ENCODE measurements at places on chromosomes 6 and 20.

GRCh38 chr20:15702161-15702560 is 871.1 kb downstream of the KIF16B start:
- no peak for DNase-seq

- peak; percentile 75 for DNase-seq
Observed at GRCh38 chr6:44976677-44977641, 351.2 kb upstream of the RUNX2 start.

DNA sequence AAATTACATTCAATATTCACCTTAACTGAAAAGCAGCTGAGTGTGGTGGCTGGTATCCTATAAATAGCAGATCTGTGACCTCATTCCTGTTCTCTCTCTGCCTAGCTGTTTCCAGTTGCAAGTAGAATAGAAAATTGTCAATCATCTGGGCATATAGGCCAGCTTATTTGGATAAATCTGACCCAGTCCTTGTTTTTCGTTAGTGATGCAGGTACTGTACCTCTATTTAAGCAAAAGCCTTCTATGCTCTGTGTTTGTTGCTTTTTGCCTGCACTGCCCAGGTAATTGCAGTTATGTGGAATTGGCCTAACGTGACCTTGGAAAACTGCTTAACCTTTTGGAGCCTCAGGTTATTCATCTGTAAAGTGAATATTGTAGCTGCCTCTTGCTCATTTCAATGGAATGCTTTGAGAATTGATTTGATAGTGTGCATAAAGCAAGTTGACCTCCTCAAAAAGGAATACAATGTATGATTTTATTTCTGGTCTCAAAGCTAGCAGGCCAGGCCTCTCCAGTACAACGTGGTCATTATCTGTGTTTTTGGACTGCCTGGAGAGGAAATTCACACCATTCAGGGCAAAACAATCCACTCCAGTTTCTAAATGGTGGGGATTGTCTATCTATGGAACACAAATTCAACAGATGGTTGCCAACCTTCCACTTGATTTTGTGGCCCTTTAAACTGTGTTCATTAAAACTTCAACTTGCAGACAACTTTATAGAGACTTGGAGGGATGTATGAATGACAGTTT is 508.7 kb upstream of the CITED2 start:
- DNase-seq: peak; percentile 29

GRCh38 chr6:11232770-11233626 is 530 bp upstream of the NEDD9 start:
- no peak for DNase-seq

- no peak for DNase-seq
Observed at GRCh38 chr6:79034865-79035264, 43.2 kb downstream of the PHIP start.

GRCh38 chr20:4607287-4607713 is 114.4 kb upstream of the PRND start:
- DNase-seq: peak; percentile 89

GRCh38 chr20:57379263-57379647 is 11.9 kb upstream of the RBM38 start:
- no peak for DNase-seq

DNA sequence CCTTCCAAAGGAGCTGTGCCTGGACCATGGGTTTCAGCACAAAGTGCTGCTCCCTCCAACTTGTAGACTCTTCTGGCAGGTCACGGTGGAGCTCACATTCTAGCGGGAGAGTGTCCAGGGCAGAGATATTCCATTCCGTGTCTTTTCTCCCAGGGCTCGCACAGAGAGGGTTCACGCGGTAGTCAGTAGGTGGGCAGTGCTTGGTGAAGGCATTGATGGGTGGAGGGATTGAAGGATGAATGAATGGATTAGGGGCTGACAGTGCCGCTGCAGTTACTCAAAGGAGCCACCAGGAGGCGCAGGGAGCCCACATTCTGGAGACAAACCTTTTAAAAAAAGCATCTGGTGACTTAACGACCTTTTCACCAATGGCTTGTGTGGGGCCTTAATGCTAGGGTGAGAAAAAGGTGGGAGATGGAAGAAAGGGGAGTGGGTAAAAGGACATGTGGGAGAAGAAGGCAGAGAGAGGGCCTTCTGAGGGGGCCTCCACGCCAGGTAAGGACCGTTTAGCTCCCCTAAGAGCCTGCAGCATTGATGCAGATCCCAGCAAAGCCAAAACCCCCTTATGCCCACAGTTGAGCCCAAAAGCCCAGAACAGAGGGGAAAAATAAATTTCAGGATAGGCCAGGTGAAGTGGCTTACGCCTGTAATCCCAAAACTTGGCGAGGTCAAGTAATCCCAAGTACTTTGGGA is 17.5 kb upstream of the FAM110A start:
- peak; percentile 89 for DNase-seq

DNA sequence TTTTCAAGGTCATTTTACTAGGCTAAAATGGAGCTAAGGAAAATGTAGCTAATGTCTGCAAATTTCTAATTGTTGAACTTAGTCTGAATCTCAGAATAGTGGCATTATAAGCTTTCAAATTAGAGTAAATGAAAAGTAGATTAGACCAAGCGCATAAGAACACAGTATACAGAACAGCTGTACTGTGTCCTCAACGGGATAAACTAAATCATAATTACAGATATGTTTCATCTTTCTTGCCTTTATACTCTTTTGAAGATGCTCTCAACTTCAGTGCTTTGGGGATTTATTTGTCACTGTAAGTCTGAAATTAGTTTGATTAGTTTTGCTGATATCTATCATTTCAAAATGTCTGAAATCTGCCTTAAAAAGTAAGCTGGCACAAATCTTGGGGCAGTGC is 305.4 kb downstream of the LAMA2 start:
- DNase-seq: no peak

DNA sequence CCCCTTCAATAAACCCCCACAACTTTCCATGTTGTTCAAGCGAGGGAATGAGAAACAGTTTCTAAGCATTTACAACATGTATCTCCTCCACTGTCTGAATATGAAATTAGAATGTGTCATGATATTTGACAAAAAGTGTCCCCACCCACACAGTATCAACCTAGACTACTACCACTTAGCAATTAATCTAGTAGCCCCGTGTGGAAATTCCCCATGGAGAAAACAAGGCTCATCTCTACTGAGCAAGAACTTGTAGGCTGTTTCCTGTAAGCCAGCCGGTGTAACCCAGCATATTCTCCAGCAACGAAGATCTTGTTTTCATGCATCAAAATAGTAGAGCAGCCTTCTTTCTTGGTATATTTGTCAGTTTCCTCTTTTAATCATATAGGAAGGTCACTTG is 115.0 kb downstream of the IRF4 start:
- peak; percentile 77 for DNase-seq

- DNase-seq: no peak
Observed at GRCh38 chr6:76774781-76775384, 688.4 kb downstream of the HTR1B start.

- peak; percentile 92 for DNase-seq
Observed at GRCh38 chr20:63626424-63627128, at the start of gene GMEB2. GMEB2 (minus strand) TSS chr20:63627101; CDS start chr20:63619397, 7,704 bp downstream.

DNA sequence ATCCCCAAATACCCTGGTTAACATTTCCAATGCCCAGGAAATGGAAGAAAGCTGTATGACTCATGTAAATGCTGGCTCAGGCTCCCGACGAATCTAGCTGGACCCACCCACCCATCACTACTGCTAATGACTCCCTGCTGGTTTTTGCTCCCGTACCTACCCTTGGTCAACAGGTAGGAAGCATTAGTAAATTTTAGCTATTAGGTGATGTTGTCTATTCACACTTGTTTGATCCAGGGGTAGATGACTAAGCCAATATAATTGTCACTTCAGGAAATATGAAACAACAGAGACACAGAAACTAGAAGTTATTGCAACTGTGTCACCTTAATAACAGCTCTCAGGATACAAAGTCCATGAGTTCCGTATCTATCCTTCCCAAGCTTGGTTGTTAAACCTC is 94.4 kb upstream of the BEND6 start:
- no peak for DNase-seq

- no peak for DNase-seq
Observed at GRCh38 chr20:63264519-63264918, 8.1 kb upstream of the ARFGAP1 start.

- no peak for DNase-seq
Observed at GRCh38 chr6:39102821-39103136, 12.2 kb downstream of the SAYSD1 start.

DNA sequence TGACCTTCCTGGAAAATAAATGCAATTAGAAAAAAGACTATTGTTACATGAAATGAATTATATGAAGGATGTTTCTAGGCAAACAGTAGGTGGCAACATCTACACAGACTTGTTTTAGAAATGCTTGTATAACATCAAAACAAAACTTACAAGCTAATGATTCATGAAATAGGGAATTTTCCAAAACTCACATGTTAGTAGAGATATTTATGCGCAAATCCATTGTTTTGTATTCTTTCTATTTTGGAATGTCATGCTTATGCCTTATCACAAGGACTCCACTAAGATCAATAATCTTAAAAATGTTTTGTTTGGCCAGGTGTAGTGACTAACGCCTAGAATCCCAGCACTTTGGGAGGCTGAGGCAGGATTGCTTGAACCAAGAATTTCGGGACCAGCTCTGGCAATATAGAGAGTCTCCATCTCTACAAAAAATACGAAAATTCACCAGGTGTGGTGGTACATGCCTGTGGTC is 32.3 kb upstream of the LGSN start:
- DNase-seq: no peak

DNA sequence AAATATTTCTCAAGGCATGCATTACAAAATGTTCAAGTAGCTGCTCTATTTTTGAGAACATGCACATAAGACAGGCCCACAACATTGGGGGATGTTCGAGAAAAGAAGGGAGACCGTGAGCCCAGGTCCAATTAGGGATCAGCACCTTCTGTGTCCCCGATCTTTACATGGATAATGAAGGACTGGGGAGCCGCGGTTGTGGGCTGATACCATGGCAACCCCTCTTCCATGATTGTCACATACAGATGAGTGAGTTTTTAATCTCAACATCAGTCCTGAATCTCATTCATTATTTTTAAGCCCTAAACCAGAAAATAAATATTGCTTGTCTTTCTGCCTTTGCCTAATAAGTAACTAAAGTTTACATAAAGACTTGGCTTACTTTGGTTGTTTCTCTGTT is 935.7 kb downstream of the KIF16B start:
- DNase-seq: no peak

DNA sequence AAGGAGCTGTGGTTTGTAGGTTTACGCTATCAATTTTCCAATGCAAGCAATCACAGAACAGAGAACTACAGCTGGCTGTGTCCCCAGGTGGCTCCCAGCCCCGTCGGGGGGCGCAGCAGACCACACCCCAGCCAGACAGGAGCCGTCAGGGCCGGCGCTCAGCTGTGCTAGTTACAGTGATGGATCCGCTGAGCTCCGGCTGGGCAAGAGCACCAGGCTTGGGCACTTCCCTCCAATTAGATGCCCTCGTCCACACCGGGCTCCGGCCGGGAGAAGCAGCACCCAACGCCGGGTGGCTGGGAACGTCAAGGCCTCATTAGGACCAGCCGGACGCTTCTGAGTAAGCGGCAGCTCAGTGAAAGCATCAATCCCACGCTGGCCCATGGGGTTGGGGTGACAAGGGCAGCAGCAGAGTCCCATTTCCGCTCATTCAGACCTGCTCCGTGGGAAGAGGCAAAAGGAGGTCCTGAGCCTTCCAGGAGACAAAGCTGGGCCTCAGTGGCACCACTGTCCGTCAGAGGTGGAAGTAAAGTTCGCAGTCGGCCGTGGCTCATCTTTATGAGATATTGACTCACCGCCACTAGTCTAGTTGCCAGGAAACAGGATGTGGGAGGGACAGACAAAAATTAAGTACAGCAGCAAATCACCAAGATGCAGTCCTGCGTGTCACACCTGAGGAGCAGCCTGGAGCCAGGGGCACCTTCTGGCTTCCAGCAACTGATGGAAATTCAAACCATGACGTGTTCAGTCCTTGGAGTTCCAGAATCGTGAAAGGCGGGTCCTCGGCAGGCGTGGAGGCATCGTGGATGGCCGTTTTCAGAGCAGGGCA is 164.1 kb downstream of the TAF4 start:
- DNase-seq: no peak

DNA sequence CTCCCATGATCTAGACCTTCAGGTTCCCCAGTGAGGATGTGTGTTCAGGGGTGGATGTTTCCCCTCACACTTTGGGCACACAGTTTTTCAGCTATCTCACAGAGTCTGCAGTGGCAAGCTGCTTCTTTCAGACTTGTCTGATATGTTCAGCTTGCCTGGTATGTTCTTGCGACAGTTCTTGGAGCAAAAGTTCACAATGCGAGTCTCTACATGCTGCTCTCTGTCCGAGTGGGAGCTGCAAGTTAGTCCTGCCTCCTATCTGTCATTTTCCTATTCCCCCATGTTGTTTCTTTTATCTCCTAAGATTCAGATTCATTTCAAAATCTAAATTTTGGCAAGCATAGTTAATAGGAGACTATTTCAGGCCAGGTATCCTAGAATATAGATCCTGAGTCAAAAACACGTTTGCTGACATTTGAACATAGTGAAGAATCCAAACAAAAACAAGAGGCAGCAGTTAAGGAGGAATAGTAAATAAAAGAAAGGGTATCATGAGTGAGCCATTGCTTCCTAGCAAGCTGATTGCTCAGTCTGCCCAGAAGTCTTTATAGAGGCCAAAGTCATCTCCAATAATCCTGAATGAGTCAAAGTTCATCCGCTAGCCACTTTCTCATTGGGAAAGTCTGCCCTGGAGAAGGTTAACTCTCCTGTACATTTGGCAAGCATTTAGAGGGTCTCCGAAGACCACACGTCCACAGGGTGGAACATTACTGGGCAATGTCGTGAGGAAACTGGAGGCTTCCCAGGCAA is 140.2 kb upstream of the MOCS1 start:
- DNase-seq: no peak

- no peak for DNase-seq
Observed at GRCh38 chr6:88869263-88870020, 94.0 kb downstream of the RNGTT start.

GRCh38 chr6:117449549-117450439 is 24.1 kb upstream of the ROS1 start:
- DNase-seq: peak; percentile 88

DNA sequence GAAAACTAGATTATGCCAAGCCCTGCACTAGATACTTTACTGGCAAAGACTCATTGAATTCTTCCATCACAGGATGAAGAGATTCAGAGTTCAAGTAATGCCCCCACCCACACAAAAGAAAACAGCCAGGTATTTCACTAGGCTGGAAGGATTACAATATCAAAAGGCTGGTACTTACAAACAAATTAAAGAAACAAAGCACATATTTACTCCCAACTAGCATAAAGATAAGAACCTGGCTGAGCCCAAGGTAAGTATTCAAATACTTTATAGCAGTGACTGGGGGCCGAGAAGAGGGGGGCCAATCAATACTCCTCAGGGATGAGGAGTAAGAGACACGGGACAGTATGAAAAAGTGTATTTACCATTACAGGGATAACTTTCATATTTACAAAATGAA is 3.7 kb downstream of the ACOT8 start:
- DNase-seq: no peak

- DNase-seq: no peak
Observed at GRCh38 chr6:129981598-129981997, 36.8 kb upstream of the L3MBTL3 start.

Measured in activated CD4-positive, alpha-beta T cell treated with anti-CD3 and anti-CD28 coated beads, Interleukin-2, amount 10 ng/mL, durations not matched to agents 24 days and 14 days (primary cell).